ENCODE measurements at places on chromosomes 5 and 9.

GRCh38 chr9:100216178-100216787 lies 117.2 kb downstream of the INVS start:
- no peak for DNase-seq

- DNase-seq: peak; percentile 6
These were observed 103.2 kb downstream of the USP20 start for GRCh38 chr9:129938291-129938979.

DNA sequence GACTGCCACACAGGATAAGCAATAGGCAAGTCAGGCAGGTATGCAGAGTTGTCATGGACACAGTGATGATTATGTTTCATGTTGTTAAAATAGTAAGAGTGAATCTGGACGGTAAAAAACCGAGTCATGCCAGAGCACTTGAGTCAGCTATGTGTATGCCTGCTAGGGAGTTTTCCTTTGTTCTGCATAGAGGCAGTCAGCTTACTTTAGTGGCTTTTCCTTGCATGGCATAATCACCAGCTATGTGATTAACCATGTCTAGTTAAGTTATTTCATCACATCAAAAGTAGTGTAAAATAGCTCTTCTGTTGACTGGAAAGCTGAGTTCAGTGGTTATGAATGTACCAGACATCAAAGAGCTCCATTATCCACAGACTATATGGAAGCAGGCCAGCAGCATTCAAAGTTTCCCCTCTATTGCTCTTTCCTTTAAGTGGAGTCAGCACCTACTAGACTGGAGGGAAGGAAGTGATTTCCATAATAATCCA lies 989.8 kb downstream of the TLE1 start:
- DNase-seq: peak; percentile 91

- DNase-seq: no peak
These were observed 68.1 kb upstream of the SPOCK1 start for GRCh38 chr5:137567226-137567625.

DNA sequence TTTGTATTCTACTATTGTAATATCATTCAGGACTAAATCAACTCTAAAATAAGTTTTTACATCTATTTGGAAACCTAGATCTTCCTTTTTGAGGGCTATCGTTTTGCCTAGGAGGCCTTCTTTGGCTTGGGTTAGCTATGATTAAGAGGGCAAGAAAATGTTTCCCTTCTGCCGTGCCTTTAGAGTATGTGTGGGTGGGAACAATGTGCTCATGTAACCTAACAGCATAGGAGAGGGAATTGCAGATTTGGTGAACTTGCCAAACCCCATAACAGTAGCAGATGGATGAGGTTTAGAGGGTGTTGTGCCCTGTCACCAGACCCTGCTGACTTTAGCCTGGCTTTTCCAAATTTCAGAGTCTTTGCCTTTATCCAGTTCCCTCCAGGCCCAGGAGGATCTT lies 339.0 kb downstream of the ADGRV1 start:
- peak; percentile 24 for DNase-seq

DNA sequence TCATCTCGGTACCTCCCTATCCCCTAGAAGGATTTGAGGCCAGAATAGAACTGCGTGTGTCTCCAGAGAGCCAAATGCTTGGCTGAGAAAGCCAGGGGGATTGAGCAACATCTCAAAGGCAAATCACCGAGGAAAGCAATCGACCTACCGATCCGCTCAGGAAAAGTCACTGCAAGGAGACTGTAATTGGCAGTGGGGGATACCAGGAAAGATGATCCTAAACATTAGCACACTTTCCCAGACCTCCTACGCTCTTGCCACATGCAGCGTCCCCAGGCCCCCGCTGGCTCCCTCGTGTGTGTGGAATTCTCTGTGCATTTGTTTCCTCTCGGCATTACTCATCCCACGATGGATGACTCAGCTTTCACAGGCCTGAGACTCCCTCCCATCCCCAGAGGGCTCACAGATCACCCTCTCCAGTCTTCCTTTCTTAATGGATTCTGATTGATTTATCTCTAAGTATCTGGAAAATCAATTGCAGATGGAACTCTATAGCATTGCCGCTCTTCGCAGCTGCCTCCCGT lies 82.2 kb upstream of the ICE1 start:
- peak; percentile 89 for DNase-seq

- DNase-seq: no peak
These were observed 872.9 kb downstream of the TAF11L14 start for GRCh38 chr5:18507114-18507513.

- DNase-seq: no peak
These were observed 202.2 kb downstream of the GADD45G start for GRCh38 chr9:89807101-89807395.

GRCh38 chr9:2023532-2023931 lies 8.4 kb downstream of the SMARCA2 start:
- no peak for DNase-seq

GRCh38 chr9:114383521-114384231 lies 4.1 kb downstream of the AKNA start:
- DNase-seq: no peak

DNA sequence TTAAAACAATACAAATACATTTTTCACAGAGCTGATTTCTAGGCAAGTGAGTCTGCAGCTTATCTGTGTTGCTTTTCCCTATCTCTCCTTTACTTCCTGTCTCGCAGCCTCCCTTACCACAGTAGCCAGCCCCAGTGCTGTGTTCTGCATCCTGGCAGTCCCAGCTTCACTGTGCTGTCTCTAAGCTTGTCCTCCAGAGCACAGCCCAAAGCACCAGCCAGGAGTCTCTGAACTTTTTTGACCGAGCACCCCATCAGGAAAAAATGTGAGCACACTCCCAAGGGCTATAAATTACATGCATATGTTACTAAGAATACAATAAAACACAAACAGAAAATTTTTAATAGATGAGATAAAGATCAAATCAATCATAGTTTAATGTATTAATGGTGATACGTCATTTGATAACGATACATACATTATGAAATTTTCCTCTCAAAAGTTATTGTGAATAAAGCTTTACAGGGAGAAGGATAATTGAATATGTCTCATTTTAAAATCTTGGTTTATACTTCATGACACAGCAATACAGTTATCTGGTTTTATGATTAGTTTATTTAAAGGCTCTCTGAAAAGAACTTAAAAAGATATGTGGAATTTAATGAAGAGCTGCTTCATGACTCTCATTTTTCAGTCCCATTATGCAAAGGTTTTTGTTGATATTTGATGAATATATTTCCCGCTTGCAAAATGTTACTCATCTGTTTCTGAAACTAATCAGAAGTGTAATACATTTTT lies 7.3 kb upstream of the RHOBTB3 start:
- DNase-seq: peak; percentile 83

- DNase-seq: peak; percentile 65
These were observed 87.6 kb downstream of the S1PR3 start for GRCh38 chr9:89078860-89079259.

DNA sequence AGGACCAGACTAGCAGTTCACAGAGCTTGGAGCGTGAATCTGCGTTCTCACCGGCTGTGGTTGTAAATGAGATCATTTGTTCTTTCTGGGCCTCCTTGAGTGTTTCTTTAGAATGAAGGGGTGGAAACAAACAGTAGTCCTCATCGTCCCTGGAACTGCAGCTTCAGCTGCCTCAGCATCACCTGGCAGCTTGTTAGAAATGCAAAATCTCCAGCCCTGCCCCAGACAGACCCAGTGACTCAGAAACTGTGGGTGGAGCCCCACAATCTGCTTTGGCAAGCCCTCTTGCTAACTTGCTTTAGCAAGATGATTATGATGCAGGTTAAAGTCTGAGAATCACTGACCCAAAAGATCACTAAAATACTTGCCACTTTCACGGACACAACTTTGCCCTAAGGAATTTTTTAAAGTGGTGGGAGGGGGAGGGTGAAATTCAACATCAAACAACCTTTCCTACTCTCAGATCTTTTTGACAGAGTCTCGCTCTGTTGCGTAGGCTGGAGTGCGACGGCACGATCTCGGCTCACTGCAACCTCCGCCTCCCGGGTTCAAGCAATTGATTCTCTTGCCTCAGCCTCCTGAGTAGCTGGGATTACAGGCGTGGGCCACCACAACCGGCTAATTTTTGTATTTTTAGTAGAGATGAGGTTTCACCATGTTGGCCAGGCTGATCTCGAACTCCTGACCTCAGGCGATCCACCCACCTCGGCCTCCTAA lies 86.0 kb downstream of the BRINP1 start:
- peak; percentile 22 for DNase-seq

DNA sequence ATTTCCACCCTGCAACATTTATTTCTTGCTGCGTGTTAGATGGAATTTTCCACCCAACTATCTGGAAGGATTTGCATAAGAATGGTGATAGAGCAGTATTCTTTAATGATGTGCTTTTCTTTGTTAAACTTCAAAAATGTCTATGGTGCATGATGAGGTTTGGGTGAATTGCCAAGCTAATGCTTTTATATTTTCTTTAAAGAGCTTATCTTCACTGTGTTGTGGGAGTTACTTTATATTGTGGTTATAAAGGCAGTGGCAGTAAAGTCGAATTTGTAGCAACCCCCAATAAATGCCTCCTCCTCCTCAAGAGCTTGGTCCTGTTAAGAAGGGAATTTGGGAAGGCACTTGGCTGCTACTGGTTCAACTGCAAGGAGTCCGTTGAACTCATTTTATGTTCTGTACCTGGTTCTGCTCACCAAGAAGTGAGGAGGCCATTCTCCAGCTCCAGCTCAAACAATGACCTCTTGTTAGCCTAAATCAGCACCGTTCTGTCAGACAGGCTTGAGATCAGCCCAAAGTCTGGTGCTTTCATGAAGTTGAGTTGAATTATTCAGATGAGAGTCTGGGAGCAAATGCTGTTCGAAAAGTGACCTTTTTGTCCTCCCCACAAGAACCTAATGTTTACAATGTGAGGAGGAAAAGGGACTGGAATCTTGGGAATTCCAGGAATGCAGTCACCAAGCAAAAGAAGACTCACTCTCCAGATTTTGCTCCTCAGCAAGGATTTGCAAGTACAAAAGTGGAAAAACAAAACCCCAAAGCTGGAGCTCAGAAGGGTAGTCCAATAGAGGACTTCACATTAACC lies 217.0 kb downstream of the TMEM38B start:
- no peak for DNase-seq

GRCh38 chr5:153813901-153814300 lies 224.8 kb downstream of the FAM114A2 start:
- DNase-seq: no peak

DNA sequence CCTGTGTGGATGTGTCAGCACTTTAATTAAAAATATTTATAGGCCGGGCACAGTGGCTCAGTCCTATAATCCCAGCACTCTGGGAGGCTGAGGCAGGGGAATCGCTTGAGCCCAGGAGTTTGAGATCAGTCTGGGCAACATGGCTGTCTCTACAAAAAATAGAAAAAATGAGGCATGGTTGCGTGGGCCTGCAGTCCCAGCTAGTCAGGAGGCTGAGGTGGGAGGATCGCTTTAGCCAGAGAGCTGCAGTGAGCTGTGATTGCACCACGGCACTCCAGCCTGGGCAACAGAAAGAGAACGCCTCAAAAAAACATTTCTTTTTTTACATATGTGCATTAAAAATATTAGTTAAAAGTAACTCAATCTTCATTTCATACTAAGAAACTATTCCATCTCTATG lies 6.2 kb downstream of the TBC1D9B start:
- no peak for DNase-seq

DNA sequence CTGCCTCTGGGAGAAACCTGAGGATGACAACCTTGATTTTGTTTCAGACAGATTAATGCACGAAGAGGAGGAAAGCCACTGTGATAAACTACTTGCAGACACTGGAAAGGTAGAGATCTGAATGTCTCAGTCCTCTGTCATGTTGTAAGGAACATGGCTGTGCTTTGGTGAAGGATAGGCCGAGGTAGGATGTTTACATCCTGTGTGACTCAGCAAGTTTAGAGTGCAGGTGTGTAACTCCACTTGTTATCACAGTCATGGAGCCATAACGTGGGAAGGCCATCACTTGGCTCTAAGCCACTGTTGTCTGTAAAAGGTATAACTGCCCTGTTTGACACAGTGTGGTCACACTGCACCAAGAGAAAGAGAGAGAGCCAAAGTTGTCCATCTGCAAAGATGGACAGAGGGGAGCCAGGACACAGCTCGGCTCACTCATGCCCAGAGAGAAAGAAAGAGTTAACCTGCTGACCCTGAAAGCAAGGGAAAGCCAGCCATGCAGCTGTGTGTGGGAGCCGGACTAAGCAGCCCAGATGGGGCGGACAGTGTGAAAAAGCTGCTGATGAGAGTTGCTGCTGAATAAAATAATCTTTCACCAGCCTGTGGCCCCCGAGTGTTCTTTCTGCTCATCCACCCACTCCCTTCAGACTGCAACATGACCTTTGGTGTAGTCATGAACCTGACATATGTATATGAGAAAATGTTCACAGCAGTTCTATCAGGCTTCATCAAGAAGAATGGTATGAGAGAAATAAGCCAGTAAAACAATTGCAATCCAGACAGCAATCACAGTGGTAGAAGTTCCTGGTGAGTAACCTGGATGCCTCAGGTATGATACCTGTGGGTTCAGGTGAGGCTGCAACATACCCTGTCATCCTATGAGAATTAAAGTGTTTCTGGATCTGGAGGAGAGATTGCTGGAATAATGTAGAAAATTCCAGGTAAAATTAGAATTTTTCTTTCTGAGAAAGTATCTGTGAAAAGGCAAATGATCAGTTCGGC lies 115.9 kb downstream of the TARS1 start:
- no peak for DNase-seq

DNA sequence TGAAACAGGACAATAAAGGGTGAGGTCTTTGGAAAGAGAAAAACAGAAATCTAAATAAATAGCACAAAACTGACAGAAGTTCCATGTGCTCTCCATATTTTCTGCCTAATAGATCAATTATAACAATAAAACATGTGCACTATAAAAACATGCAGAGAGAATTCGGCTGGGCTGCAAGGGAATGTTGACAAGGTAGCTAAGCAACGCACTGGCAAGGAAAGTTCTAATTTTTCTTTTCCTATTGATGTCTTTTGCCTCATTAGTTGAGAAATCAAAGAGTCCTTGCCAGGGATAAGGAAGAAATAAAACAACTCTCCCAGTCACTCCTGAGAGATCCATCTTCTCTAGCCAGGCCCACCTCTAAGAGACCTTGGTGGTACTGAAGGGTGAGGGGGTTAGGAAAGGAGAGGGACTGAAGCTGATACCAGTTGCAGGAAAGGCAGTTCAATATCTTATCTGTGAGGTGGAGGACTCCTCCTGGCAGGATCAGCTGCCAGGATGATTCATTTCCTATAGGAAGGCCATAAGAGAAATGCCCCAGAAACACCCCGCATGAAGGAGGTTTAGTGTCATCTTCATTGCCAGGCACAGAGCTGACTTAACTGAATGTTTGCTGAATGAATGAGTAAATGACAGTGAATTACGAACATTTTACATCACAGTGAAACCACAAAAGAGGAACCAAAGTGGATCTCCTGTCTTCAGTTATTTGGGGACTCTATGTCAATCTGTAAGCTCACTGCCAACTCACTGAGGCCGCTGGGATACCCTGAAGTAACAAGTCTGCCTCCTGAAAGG lies 63.7 kb upstream of the IFNK start:
- peak; percentile 58 for DNase-seq
